ENCODE measurements at places on chromosomes 13 and 19. TPM values are rescaled to one million over a fixed set of nuclear protein-coding genes. Genes with fewer than 3 reads are reported as not detected.

GRCh38 chr13:74476788-74477187 lies 342.6 kb upstream of the KLF12 start:
- DNase-seq = no peak

- no peak for DNase-seq
These were observed 9.1 kb downstream of the GRIN3B start for GRCh38 chr19:1009041-1009980.

GRCh38 chr19:57389194-57389729 lies 392 bp upstream of the ZNF548 start:
- DNase-seq = no peak

DNA sequence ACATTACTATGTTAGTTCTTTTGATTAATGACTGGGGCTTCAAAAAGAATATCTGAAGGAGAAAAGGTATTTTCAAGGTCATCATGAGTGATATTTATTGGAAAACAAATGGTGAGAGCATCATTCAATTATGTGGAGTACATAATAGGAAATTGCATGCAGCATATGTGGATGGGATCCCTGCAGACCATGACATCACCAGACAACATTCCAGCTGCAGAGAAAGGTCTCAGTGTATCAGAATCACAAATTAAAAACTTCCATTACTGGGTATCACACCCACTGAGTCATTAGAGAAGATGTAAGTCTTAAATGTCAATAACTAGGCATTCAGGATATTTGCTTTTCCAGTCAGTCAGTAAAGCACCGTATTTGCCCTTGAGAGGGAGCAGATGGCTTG lies 574.4 kb upstream of the SLC10A2 start:
- no peak for DNase-seq

Gene PRRG2
- total RNA-seq = 5.9 TPM

Gene GNG7
- 13.2 TPM for total RNA-seq

Gene PPM1N
- total RNA-seq = 10.3 TPM

Gene PAF1
- total RNA-seq = 27.8 TPM

Gene CD22
- 0.28 TPM for total RNA-seq

DNA sequence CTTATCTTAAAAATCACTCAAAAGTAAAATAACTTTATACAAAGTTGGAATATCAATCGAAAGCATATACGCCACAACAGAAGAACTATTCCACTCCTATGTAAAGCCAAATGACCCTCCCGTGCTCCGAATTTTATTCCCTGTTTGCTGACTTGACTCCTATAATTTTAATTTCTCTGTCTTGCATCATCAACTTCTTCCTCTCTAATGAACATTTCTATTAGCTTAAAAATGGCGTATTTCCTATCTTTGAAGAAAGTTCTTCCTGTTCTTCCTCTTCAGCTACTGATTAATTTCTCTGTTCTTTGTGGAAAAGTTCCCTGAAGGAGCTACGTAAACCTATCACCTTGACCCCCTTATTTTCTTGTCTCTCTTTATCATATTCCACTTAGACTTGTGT lies 389.3 kb downstream of the LMO7 start:
- no peak for DNase-seq

- DNase-seq = no peak
These were observed 62.1 kb downstream of the DGKH start for GRCh38 chr13:42110410-42111155.

Gene RASIP1
- 5.2 TPM for total RNA-seq

GRCh38 chr13:42106998-42107397 lies 58.5 kb downstream of the DGKH start:
- DNase-seq = no peak

- no peak for DNase-seq
These were observed 25.6 kb upstream of the ADGRE1 start for GRCh38 chr19:6861683-6862286.

Gene KLHL1
- not detected for total RNA-seq

DNA sequence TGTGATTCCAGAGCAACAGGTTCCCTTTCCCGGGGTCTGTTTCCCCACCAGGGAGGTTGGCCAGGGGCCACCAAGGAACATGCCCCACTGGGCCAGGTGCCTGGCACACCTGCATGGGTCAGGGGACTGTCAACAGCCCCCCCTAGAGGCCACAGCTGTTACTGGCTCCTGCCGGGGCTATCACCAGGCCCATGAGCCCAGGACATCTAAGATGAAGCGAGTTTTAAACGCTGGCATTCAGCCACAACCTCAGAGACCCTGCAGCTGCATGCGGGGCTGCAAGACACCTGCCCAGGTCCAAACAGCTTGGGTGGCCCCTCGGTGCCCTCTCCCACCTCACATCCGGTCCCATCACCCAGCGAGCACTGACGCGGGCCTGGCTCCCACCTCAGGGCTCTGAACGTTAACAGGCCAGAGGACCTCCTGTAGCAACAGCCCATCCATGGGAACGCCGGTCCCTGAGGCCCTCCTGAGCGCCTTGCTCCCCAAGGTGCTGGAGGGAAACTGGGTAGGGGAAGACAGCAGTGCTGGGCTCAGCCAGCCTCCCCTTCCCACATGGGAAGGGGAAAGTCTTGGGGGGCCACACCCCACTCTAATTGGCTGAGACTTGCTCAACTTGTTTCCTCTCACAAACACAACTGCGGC lies 12.0 kb downstream of the KHSRP start:
- DNase-seq = peak; percentile 87

DNA sequence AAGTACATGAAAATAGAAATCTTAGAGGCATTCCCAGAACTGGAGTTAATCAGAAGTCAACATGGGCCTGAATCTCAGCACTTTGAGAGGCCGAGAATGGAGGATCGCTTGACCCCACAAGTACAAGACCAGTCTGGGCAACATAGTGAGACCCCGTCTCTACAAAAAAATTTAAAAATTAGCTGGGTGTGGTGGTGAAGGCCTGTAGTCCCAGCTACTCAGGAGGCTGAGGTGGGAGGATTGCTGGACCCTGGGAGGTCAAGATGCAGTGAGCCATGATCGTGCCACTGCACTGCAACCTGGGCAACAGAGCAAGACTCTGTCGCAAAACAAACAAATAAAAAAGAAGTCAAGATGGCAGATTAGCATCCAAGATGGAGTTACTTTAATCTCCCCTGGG lies 8.5 kb downstream of the IFNL2 start:
- DNase-seq = no peak

DNA sequence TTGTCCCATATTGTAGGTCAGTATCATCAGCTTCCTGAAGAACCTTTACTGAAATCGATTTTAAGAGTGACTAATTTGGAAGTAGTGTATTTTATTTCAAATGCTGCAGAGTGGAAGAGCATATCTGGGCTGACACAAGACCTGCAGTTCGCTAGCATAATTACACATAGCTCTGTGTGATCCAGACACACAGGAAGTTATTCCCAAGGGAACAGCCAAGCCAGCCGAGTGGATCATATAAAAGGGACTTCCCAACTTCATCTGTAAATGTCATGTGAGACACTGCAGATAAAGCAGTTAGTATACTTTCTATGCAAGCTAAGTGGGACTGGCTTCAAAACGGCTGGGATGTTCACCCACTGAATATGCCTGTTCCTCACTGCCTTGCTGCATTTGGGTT lies 760.4 kb downstream of the SLITRK1 start:
- DNase-seq = no peak

- DNase-seq = no peak
These were observed 5.3 kb upstream of the TCF3 start for GRCh38 chr19:1657746-1658145.

DNA sequence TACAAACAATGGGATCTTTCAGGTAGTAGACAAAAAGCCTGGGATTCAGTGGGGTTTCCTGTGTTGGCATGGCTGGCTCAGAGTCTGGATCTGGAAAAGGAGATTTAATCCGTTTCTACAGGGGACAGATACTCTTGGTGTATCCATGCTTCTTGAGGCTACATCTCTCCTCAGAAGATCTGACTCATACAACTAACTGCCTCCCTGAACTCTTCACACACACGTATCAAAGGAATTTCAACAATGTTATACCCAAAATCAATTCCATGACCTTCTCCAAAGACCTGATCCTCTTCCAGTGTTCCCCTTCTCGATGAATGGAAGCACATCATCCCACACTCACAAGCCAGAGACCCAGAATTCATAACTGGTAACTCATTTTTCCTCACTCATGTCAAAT lies 435.3 kb upstream of the NBEA start:
- no peak for DNase-seq

Gene METTL21C
- total RNA-seq = not detected

DNA sequence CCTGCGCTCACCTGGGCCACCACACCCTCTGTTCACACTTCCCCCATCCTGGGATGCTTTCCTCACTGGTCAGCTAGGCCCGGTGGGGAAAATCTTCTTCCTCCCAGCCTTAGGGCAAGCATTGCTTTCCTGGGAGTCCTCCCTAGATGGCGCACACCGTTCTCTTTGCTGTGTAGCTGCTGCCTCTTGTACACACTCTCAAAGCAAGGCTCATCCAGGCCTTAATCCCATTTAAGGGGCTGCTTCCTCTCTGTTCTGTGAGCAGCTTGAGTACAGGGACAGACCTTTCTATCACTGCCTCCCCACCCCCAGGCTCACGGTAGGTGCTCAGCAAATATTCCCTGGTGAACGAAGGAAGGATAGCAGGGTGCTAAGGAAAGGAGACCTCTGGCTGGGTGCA lies 11.1 kb downstream of the SLC7A10 start:
- peak; percentile 65 for DNase-seq

- no peak for DNase-seq
These were observed 181.5 kb downstream of the USP12 start for GRCh38 chr13:26989957-26990713.

DNA sequence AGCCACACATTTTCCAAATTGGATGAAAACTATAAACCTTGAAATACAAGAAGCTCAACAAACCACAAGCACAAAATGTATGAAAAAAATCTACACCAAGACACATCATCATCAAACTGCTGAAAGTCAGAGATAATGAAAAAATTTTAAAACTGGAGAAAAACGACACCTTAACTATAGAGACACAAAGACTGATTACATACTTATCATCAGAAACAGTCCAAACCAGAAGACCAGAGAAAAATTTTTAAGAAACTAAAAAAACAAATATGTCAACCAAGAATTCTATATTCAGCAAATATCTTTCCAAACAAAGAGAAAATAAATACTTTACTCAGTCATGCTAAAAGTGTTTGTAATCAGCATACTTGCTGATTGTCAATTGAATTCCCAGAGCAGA lies 8.5 kb upstream of the ZNF823 start:
- DNase-seq = no peak

GRCh38 chr13:98384739-98385138 lies 192.2 kb downstream of the STK24 start:
- DNase-seq = no peak

DNA sequence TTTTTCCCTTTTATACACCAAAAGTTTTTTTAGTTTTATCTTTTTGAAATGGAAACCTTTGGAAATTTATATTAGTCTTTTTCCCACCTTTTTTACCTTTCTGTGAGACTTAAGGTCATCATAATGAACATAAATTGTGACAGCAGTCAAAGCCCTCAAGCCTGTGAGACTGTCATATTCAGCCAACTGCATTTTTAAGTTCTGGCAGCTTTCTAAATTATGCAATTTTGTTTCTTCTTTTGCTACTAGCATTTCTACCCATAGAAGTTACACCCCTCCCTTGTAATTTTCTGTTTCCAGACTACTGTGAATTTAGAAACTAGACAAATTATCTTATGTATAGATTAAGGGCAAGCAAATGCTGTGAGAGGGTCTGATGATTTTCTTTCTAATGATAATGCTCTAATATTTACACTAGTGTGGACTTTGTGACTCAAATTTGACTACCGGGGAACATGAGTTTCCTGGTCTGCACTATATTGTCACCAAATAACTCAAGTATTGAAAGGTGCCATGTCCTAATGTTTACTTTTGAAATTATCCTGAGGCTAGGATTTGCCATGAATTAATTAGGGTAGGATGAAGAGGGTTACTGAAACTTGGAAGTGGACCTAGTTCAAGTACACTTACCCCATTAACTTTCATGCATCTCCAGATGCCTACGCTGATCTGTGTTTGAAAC lies 43.7 kb downstream of the FRY start:
- no peak for DNase-seq

DNA sequence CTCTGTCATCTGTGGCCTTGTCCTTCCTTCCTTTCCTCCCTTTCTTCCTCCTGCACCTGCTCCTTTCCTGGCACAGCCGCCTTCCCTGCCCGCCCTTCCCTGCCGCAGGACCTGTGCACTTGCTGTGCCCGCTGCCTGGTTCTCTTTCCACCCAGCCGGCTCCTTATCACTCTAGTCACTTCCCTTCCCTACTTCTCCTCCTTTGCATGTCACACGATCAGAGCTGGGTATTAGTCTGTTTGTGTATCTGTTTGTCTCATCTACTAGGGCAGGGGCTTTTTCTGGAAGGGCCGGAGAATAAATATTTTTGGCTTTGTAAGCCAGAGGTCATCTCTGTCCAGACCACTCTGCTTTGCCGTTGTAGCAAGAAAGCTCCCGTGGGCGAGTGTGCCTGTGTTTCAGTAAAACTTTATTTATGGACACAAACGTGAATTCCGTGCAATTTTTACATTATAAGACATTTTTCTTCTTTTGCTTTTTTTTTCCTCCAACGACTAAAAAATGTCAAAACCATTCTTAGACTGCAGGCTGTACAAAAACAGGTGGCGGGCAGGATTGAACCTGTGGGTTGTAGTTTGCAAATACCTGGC lies 6.1 kb downstream of the KDM4B start:
- DNase-seq = no peak

Gene MEDAG
- total RNA-seq = 1.9 TPM

DNA sequence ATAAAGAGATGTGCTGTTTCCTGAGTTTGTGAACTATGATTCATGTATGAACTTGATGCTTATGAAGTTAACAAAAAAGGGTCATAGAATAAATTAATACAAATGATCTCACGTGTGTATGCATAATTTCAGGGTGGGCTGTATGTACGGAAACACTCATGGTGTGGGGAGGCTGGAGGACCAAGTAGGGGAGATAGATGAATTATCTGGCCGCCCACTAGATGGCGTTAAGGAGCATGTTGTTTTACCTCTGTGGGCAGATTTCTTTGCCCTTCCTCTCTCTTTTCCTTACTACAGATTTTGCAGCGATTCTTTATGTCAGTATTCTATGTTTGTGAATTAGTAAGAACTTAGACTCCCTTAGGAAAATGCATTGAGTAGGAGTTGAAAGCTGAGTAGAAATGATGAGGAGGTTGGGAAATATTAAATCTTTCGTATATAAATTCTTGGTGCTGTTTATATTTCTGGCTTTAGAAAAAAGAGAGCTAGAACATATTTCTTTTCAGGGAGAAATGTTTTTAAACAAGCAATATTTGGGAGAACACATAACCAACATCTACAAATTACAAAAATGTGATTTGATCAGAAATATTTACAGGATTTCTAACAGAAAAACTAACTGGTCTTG lies 47.4 kb upstream of the TMTC4 start:
- DNase-seq = peak; percentile 76

GRCh38 chr19:32642771-32643170 lies 32.2 kb downstream of the ANKRD27 start:
- DNase-seq = no peak

GRCh38 chr19:15680478-15681322 lies 7.8 kb downstream of the CYP4F12 start:
- no peak for DNase-seq

Measured in WTC11 (cell line).